Non-pigmented ciliary epithelial cell (primary cell): ENCODE measurements at places on chromosomes 16 and 17.

GRCh38 chr17:78361225-78361701 is 1.4 kb upstream of the SOCS3 start:
- DNase-seq = no peak

- no peak for DNase-seq
Measured at GRCh38 chr16:24013864-24014645, 178.3 kb downstream of the PRKCB start.

- DNase-seq = no peak
Measured at GRCh38 chr17:41873559-41874292, 8.5 kb upstream of the KLHL11 start.

DNA sequence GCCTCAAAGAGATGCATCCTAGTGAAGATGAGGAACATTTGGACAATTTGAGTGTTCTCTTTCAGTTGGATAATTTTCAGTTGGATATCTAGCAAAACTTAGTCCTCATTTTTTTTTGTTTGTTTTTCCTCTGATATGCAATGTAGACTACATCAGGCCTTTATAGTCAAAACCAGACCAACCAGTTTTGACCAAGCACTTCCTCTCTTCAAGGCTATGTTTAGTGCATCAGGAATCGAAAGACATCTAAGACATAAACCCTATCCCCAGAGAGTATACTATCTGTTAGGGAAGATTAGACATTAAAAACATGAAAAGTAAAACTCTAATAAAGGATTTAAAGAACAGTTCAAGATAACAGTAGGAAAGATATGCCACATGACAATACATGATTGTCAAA is 256.1 kb downstream of the IRX3 start:
- no peak for DNase-seq

DNA sequence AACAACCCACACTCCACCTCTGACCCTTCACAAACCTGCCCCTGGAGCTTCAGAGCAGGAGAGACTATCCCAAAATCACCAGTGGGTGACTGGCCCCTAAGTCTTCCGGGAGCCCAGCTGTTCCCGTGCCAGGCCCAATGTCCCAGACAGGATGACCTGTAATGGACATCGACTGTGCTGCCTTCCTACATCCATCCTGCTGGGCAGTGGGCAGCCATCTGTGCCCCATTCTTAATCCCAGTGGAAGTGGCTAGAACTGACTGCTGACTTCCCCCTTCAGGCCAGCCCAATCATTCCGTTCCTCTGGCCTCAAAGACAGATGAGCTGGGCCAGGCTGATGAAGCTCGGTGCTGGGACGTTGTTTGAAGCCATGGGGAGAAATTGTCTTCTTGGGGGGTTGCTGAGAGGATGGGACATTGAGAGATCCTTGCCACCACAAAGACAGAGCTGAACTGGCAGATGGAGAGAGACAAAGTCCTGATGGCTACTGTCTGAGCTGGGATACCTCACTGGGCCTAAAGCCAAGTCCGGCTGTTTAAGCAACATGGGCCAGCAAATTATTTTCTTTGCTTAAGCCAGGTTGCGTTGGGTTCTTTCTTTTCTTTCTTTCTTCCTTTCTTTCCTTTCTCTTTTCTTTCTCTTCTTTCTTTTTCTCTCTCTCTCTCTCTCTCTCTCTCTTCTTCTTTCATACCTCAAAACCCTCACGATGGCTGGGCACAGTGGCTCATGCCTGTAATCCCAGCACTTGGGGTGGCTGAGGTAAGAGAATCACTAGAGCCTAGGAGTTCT is 17.9 kb upstream of the ALOX15B start:
- DNase-seq = no peak

- no peak for DNase-seq
Measured at GRCh38 chr16:64384636-64385035, 737.2 kb downstream of the CDH11 start.

DNA sequence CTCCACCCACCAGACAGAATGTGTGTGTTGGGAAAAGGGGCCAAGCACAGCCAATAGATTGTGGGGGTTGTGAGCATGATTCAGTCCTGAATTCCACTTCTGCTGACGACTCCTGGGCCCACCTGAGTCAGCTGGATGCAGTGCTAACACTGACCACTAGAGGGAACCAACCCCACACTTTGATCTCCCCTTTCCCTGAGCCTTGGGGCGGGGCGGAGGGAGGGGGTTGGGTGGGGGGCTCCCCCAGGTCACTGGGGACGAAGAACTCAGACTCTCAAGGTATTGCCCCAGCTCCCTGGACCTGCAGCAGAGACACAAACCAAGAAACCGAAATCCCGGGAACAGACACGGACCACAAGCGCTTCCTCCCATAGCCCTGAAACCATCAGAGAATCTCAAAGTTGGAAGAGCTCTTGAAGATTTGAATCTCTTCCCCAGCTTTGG is 621 bp upstream of the CSHL1 start:
- no peak for DNase-seq

GRCh38 chr16:55076053-55076452 is 145.4 kb downstream of the IRX5 start:
- no peak for DNase-seq

DNA sequence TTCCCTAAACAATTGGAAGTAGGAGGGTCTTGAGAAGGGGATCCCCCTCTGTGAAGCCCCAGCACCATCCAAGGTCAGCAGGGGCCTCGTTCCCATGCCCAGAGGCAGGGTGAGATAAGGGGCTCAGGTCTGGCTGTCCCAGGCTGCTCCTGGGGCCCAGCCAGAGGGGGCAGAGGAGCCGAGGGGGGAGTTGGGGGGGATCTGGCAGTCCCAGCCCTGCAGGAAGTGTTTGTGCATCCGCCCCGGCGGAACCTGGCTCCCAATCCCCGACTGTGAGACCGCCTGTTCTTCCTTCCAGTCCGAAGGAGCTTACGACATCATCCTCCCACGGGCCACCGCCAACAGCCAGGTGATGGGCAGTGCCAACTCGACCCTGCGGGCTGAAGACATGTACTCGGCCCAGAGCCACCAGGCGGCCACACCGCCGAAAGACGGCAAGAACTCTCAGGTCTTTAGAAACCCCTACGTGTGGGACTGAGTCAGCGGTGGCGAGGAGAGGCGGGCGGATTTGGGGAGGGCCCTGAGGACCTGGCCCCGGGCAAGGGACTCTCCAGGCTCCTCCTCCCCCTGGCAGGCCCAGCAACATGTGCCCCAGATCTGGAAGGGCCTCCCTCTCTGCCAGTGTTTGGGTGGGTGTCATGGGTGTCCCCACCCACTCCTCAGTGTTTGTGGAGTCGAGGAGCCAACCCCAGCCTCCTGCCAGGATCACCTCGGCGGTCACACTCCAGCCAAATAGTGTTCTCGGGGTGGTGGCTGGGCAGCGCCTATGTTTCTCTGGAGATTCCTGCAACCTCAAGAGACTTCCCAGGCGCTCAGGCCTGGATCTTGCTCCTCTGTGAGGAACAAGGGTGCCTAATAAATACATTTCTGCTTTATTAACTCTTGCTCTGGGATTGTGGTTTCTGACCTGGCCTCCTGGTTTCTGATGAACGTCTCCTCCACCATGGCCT is 14.9 kb downstream of the GPRC5C start:
- no peak for DNase-seq
